ENCODE measurements at places on chromosomes 3 and 15.

GRCh38 chr3:121992601-121993560 is 29.2 kb downstream of the ILDR1 start:
- no peak for DNase-seq

DNA sequence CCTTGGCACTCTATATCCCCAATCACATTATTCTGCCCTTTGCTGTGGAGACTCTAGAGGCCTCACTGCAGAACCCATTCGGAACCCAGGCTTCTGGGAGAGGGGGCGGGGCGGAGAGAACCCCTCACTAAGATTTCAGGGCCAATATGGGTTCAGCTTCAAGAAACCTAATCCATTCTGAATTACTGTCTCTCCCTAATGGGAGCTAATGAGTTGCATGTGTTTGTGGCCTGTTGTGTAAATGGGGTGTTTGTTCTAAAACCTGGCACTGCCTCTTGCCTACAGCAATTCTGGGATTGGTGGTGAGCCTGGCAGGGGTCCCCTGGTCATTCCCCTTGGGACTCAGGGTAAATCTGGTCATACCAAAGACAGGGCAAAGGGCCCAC is 605 bp upstream of the RASL12 start:
- no peak for DNase-seq

DNA sequence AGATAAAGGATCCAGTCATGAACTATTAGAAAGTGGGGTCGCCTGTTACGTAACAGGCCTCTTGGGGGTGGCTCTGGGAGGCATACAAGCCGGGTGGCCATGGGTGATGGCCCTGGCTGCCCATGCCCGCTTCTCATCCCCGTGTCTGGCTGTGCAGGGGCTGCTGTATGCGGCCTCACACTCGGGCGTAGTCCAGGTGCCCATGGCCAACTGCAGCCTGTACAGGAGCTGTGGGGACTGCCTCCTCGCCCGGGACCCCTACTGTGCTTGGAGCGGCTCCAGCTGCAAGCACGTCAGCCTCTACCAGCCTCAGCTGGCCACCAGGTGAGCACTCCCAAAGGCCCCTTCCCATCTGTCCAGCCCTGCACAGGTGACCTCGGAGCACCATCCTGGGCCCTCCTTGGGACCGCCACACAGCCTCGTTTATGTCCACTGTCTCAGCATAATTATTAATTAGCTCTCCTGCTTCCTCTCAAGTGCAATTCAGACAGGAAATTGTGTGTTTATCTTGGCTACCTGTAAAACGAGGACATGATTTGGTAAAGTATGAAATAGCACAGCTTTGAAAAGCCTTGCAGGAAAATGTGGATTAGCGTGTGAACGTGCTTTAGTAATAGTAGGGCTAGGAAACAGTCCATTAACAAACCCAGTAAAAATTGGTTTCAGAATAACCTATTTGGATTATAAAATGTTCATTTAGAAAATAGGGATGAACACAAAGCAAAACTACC is 8.1 kb downstream of the CIB1 start:
- no peak for DNase-seq

DNA sequence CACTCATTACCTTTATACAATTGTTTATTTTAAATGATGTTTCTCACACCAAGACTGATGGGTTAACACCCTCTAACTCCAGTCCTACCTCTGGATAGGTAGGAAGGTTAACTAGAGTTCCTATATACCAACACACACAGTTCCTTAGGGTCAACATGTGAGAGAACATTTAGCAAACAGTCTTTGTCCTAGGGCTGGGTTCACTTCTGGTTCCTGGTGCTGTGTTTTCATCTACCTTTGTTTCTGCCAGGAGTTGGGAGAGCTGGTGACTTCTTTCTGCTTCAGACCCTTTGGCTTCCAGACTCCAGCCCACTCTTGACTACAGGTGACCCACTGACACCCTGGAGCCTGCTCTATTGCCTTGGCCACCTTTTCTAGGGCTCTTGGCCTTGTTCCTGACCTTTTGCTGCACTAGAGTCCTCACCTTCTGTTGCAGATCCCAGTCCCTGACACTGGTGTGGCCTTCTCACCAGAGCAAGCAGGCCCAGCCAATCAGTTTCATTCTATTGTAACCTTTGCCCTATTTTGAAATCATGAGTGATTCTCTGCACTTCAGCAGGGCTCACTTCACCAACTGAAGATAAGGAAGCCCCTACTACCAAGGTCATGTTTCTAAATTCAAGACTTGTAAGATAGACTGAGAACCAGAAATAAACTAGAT is 50.0 kb upstream of the SECISBP2L start:
- DNase-seq: no peak

DNA sequence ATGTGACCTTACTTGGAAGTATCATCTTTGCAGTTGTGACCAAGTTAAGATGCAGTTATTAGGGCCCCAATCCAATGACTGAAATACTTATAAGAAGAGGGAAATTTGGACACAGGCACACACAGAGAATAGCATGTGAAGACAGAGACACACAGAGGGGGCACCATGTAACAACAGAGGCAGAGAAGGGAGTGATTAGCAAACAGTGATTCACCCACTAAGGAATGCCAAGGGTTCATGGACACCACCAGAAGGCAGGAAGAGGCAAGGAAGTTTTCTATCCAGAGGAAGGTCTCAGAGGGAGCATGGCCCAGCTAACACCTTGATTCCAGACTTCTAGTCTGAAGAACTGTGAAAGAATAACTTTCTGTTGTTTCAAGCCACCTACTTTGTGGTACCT is 25.0 kb downstream of the SIDT1 start:
- DNase-seq: no peak

GRCh38 chr3:73473181-73473897 is 151.4 kb downstream of the PDZRN3 start:
- no peak for DNase-seq

DNA sequence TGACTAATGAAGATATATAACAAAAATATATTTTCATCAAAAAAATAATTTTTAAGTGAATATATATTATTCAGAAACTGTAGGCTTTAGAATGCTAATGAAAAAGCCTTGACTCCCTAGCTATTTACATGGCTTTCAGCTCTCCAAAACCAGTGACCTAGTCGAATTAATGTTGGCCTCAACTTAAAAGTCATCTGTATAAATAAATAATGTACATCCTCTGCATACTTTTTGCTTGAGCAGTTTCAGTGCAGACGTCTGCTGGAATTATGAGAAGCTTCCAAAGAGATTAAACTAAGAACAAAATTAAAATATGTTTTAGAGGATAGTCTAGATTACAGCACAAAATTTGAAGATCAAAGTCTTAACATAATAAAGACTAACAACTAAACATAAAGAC is 520.4 kb upstream of the ALCAM start:
- no peak for DNase-seq

DNA sequence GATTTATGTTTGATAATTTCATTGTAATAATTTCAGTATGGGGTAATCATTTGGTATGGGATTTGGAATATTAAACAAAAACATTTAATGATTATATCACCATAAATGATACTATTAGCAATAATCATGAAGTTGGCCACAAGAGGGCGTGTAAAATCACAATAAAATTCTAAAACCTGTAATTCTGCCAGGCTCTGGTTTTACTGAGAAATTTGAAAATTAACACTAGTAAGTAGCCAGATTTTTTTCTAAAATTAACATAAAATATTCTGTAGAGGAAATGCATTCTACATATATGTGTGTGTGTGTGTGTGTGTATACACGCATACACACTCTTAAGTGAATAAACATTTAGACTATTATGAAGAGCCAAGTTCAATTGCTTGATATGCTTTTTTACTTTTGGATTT is 40.5 kb downstream of the FEZF2 start:
- DNase-seq: no peak

- DNase-seq: no peak
Observed at GRCh38 chr15:80800067-80800466, 20.9 kb downstream of the CEMIP start.

- no peak for DNase-seq
Observed at GRCh38 chr3:13480340-13481318, 523 bp downstream of the HDAC11 start.

DNA sequence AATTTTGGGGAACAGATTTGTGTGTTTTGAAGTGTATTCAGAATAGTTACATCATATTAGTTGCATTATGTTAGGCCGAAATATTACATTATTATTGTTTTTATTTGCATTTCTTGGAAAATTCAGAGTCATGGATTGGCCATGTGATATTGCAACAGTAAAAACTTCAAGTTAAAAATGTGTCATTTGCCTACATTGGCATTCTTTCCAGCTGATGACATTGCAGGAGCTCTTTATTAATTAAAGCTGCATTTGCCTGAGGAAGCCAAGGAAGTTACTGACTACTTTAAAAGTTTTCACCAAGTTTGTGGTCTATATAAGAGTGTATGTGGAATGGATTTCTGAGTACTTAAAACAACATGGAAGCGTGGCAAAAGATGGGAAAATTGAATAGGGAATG is 726.4 kb upstream of the SGO1 start:
- no peak for DNase-seq

DNA sequence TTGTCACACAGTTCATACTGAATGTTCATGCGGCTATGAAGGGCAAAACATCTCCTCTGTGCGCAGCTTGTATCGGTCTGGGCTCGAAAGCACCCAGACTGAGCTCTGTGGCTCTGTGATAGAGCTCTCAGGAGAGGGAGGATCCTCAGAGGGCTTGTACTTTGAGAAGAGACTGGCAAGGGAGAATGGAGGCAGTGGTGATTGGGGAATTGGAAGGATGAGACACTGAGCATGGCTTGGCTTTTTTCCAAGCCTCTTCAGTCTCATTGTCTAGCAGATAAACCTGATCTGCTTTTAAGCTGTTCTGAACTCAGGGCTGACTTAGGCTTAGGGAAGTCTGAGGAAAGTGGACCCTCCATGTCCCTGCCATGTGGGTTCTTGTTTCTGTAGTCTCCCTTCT is 43.0 kb downstream of the RAD54L2 start:
- no peak for DNase-seq

- no peak for DNase-seq
Observed at GRCh38 chr3:174251681-174252080, 607.5 kb upstream of the NAALADL2 start.

DNA sequence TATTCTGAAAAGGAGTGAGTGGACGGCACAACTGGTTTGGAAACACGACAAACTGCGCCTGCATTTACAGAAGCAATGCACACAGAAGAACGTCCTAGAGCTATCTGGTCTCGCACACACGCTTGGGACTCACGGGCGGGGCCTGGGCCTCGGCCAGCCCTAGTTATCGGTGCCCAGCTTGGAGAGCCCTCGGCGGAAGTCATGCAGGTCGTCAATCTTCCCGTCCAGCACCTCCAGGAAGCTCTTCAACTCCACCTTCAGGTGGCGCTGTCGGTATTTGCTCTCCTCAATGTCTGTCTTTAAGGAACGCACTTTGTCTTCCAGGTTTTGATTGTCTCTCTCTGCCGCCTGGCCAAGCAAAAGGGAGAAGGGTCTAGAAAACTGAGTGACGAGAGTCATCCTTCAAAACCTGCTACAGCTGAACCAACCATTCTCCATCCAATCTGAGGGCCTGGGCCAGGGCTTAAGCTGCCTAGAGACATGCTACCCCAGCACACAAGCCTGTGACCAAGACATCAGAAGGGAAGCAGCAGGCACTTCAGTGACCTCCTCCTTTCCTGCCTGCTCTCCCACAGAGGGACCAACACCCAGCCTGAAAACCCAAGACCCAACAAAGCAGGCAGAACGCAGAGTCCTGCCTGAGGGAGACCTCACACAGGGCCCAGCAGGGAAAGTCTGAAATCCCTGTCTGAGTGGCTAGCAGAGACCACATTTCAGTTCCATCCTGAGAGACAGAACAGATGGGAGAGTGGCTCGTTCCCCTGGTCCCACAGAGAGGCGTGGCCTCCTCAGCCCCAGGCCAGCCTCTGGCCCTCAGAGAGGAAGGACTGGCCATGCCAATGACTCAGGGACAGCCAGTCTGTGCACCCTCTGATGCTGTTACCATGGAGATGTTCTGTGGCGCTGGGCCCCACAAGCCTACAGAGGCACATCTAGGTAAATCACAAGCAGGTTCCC is 40.4 kb downstream of the WHAMM start:
- DNase-seq: peak; percentile 32

- no peak for DNase-seq
Observed at GRCh38 chr3:114525278-114525677, 231.4 kb downstream of the TIGIT start.

- DNase-seq: no peak
Observed at GRCh38 chr3:16476636-16477035, 36.9 kb downstream of the RFTN1 start.

GRCh38 chr15:76206325-76206976 is 104.8 kb downstream of the ETFA start:
- DNase-seq: no peak

DNA sequence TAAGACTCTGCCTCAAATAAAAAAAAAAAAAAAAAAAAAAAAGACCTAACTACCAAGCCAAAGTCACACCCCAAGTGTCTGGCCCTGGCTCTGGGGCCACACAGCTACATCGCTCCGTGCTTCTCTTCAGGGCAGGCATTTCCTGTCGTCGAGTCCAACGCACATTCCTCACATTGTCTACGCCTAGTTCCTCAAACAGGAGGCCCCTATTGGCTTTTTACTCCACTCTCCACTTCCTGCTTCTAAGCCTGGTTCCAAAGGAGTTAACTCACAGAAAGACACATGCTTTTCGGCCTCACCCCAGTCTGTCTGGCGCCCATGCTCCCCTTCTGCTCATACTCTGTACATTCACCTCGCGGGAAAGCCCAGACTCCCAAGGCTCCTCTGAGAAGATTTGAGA is 28.8 kb downstream of the KNG1 start:
- DNase-seq: no peak

GRCh38 chr3:22117751-22118346 is 366.8 kb upstream of the ZNF385D start:
- no peak for DNase-seq
